Stimulated activated CD8-positive, alpha-beta memory T cell treated with anti-CD3 and anti-CD28 coated beads, Interleukin-4, amount 100 ng/mL, for 4 hours (primary cell): ENCODE measurements at places on chromosomes 2 and 18.

GRCh38 chr2:106566050-106566449, 78.9 kb downstream of the CD8B2 start:
- no peak for DNase-seq

- DNase-seq = no peak
Observed at GRCh38 chr2:208072250-208072892, 47.0 kb upstream of the PLEKHM3 start.

- DNase-seq = no peak
Observed at GRCh38 chr18:32443706-32444215, 26.9 kb downstream of the GAREM1 start.

GRCh38 chr2:182929972-182930371, 63.5 kb upstream of the FRZB start:
- DNase-seq = no peak

DNA sequence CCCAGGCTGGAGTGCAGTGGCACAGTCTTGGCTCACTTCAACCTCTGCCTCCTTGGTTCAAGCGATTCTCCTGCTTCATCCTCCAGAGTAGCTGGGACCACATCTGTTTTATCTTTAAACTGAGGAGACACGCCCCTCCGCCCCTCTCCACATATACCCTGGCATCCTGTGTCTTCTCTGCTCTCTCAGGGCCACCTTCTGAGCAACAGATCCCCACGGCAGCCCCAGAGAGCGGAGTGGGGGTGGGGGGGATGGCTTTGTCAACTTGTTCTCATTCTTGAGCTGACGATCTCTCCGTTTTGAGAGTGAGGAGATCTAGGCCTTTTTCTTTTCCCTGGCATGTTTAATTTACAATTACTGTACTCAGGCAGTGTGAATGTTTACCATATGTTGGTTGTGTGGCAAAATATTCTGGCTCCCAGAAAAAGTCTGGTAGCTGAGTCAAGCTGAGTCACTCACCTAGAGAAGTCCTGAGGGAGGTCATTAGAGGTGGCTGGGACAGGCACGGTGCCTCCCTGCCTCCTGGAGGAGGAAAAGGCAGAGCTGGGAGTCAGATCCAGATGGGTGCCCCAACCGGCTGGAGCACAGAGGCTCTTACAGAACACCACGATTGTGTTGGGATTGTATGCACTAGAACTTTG, 19.5 kb upstream of the ID2 start:
- DNase-seq = no peak

GRCh38 chr18:48728204-48728833, 189.5 kb downstream of the CTIF start:
- no peak for DNase-seq

DNA sequence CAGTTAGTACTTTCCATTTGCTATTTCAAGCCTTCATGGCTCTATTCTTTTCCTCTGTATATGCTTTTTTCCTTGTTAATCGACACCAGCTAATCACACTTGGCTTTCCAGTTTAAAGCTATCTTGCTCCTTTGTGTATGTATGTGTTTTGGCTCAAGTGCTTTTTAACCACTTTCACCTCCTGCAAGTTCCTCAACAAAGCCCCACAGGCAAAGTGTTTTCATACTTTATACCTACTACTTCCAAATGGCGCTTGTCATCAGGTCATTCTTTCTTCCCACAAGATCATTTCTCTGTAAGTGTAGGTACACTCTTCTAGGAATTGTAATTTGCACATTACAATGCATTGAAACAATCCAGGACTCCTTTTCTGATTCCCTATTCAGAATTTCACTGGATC, 64.0 kb upstream of the FIGN start:
- no peak for DNase-seq

GRCh38 chr2:148013876-148014275, 6.7 kb downstream of the ORC4 start:
- no peak for DNase-seq

GRCh38 chr2:216745453-216745852, 50.1 kb upstream of the IGFBP5 start:
- no peak for DNase-seq

DNA sequence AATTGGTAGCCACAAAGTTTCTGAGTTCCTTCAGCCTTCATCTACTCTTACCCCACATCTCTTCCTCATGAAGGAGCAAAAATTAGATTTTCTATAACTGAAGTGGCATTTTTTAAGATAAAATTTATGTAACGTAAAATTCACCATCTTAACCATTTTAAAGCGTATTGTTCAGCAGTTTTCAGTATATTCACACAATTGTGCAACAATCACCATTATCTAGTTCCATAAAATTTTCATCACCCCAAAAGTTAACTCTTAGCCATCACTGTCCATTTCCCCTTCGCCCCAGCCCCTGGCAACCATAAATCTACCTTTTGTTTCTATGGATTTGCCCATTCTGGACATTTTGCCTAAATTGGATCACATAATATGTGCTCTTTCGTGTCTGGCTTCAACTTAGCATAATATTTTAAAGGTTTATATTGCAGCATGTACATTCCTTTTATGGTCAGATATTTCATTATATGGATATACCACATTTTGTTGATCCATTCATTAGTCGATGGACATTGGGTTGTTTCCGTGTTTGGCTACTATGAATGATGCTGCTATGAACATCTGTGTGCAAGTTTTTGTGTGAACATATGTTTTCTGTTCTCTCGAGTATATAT, 44.6 kb downstream of the ATIC start:
- DNase-seq = no peak

DNA sequence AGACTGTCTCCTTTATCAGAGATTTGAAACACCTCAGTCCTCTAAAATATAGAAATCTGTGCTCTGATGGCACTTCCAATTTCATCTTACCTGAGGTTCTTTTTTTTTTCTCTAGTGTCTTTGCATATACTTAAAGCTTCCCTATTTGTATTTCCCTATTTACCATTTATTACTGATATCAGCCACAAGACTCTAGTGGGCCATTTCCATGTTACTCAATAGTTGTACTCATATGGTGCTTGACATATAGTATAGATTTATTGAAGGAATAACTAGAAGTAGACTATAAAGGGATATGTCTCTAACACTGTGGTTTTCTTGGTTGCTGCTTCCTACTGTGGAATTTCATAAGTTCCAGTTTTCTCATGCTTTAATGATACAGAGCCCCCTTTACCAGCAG, 3.0 kb downstream of the RBM45 start:
- DNase-seq = no peak

GRCh38 chr2:70340075-70340474, 38.2 kb upstream of the FAM136A start:
- no peak for DNase-seq

- DNase-seq = no peak
Observed at GRCh38 chr2:46647766-46648742, 168.7 kb downstream of the TMEM247 start.

GRCh38 chr2:20618468-20618885, 32.4 kb downstream of the HS1BP3 start:
- DNase-seq = no peak

- no peak for DNase-seq
Observed at GRCh38 chr2:33287507-33288005, 188.9 kb upstream of the RASGRP3 start.
